ENCODE measurements at places on chromosomes 13 and 19.
A peak's percentile ranks its signal among the peaks of the same experiment; 100 is the strongest.

GRCh38 chr19:5023128-5023571, 54.2 kb downstream of the KDM4B start:
- DNase-seq, result no peak

GRCh38 chr13:38618336-38618735, 68.5 kb upstream of the FREM2 start:
- no peak for DNase-seq

DNA sequence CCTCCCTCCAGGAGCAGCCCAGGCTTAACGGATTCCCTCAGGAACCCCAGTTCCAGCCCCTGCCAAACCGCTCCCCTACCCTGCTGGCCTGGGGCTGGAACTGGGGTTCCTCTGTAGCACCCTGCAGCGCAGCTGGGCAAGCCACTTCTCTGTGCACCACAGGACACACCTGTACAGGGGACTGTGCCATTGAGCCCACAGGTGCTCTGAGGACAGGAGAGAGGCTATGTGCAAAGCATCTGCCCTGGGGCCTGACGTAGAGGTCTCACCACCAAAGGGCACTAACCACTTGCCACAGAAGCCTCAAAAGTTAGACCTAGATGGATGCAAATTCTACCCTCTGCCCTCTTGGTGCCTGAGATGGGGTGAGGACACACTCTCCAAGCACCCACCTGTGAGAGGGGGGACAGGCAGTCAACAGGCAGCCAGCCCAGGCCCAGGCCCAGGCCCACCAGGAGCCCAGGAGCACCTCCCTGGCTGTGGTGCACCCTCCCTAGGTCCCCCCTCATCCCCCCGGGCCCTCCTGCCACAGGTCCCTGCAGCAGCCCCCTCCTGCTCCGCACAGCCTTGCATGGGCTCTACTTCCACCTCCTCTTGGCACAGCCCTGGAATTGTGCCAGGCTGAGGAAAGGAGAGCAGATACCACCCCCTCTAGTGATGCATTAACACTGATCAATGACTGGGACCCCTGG, 27.6 kb upstream of the SLC35E1 start:
- no peak for DNase-seq

DNA sequence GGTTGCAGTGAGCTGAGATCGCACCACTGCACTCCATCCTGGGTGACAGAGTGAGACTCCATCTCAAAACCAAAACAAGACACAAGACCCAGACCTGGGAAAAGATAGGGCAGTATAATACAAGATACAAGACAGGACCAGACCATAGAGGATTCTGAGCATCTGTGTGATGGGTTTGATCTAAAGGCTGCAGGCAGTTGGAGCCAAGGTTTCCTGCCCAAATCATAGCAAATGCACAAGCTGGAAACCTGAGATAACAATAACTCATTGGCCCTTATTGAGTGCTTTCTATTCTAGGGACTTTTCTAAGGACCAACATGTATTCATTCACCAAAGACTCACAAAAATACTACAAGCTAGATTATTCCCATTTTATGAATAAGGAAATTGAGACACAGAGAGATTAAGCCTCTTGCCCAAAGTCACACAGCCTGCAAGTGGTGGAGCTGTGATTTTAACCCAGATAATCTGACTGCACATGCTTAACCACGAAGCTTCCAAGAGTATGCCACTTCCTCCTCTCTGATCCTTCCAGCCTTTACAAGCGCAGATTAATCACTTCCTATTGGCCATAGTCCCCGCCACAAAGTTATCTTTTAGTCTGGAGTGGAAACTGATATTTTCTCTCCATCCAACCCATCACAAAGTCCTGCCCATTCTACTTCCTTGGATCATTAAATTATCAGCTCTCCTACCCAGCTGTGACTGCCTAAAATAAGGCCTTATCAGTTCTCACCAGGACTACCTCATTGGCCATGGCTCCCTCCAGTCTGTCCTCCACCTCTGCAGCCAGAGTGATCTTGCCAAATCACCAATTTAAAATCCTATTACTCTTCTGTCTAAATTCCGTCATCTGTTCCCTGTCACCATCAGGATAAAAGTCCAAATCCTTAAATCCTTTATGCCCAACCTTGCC, 147.2 kb downstream of the FLT1 start:
- DNase-seq, result no peak

GRCh38 chr19:4360081-4360569, 16.8 kb downstream of the MPND start:
- DNase-seq, result no peak

- DNase-seq, result no peak
These were observed 61.4 kb upstream of the URI1 start for GRCh38 chr19:29880498-29881081.

DNA sequence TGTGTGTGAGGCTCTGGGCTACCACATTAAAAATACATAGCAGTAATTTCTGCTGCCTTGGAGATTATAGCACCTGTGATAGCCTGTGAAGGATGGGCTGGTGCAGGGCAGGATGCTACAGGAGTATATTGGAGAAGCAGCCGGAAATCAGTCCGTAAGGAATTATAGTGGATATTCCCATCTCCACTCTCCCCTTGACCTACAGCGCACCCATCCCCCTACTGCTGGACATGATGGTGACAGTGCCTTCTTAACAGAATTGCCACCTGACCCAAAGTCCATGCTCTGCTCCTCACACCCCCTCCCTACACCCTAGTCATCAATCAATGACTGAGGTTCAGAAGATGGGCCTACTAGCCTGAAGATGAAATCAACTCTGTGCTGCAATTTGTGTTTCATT, 376.0 kb downstream of the GPC5 start:
- no peak for DNase-seq

- DNase-seq, result peak; percentile 56
These were observed 37.9 kb downstream of the MBNL2 start for GRCh38 chr13:97259798-97260714.

- DNase-seq, result no peak
These were observed 41.9 kb upstream of the POSTN start for GRCh38 chr13:37640499-37640898.

- no peak for DNase-seq
These were observed 44.9 kb downstream of the BICRA start for GRCh38 chr19:47653856-47654255.

- DNase-seq, result no peak
These were observed 39.3 kb downstream of the BRD4 start for GRCh38 chr19:15292847-15293582.

GRCh38 chr13:29472332-29472961, 123.0 kb downstream of the SLC7A1 start:
- peak; percentile 50 for DNase-seq

GRCh38 chr19:45834970-45835369, 19.9 kb upstream of the RSPH6A start:
- DNase-seq, result no peak

- DNase-seq, result no peak
These were observed 29.1 kb downstream of the MYO9B start for GRCh38 chr19:17104679-17105078.

DNA sequence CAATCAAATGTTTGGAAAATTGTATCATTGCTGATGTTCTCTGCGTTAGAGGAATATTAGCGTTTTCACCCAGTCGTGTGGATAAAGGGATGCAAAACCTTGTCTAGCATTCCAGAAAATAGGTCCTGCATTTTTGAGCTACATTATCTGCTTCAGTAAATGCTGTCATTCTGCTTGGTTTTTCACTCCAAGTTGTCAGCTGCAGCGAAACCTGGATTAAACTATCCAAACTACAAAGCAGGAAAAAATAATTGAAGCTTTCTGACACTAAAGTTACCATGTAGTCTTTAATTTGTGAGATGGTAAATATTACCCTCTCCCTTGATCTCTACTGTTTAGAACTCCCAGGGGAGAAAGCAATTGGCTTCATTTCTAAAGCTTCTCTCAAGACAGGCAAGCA, 1795.5 kb upstream of the PRR20A start:
- no peak for DNase-seq

DNA sequence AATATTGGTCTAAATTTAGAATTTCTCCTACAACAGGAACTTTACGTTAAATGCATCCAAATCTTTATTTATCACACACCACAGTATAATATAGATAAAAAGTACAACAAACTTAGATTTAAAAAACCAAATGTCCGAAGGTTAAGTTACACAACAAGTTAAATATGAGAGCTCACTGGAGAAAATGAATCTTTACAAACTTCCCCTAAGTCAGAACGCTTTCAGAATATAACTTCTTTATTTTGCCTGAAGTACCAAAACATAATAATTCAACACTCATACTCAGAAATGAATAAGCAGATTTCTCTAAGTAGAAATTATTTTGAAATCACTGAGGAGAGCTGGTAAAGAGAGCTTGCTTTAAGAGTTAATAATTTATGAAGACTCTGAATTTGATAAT, 33.8 kb downstream of the TSC22D1 start:
- DNase-seq, result no peak

DNA sequence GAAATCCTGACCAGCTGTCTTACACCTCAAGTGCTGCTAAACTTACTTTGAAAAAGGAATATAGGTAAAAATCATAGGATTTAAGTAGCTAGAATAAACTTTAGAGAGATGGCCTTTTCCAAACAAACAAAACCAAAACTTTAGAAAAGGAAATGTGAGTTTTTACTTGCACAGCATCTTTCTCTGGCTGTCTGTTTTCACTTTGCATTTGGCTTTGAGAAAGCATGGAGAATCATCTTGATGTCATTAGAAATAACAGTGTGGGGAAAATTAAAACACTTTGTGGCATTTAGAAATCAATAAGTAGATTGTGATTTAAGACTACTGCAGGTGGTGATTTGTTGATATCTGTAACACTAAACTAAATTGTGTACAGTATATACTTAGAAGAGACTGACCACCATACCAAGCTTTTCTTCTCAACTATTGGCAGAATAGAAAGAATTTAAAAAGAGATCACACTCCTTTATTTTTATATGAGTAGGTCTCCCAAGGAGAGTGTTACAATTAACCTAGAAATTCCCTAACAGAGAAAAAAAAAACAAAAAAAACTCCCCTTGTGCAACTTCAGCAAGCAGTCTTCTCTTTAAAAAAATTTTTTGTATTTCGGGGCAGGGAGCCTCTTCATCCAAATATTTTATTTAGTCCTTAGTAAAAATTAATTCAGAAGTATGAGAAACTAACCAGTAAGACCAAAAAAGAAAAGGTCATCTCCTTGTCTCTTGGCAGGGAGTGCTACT, 6.1 kb downstream of the WDFY2 start:
- no peak for DNase-seq

GRCh38 chr19:10797541-10798256, 38.3 kb downstream of the TMED1 start:
- no peak for DNase-seq

DNA sequence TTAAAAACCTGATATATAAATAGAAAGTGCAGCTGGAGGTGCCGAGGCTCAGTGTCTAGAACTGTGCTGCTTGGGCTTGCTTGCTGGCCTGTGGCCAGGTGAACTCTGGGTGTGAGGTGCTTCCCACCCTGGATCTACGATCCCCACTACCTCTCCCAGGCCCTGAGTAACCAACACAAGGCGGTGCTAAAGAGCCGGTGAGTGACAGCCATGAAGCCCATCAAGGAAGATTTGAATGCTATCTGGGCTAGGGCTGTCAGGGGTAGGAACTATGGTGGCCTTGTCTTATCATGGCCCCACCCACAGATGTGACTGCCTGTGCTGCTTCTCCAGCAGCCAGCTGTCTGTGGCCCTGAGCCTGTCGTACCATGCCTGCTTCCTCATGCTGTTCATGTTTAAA, 25.6 kb upstream of the ZNF91 start:
- DNase-seq, result no peak

DNA sequence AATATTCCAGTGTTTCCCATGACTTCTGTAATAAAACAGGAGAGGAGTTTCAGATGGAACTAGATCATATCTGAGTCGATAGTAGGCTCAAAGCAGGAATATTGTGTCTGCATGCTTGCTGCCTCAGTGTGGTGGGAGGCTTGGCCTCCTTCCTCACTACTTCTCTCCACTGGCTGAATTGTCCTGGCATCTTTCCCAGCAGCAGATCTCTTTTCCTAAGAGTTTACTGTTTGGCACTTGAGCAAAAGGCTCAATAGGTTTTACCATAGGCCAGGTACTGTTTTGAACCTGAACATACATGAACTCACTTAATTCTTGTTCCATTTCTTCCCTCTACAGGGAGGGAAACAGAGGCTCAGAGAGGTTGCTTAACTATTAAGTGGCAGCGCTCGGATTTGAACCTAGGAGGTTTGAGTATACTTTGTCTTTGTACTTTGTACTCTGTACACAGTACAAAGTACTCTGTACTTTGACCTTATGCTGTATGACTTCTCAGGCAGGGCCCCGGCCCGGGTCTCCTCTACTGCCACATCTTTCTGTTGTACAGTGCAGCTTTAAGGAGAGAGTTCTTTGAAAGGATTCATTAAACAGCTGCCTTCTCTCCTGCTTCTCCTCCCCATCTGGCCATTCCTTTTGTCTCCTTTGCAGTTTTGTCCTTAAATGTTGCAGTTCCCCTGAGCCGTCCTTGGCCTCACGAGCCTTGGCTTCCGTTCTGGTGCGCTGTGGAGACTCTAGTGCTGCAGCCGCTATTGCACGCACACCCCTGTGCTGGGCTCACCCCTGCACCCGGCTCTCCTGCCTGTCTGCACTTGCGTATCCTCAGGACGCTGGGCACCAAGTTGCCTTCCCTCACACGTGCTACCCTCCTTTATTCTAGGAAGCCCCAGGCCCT, 8.1 kb downstream of the B3GLCT start:
- DNase-seq, result no peak

- no peak for DNase-seq
These were observed 323.7 kb downstream of the MTUS2 start for GRCh38 chr13:29143847-29144246.

GRCh38 chr13:98353750-98354149, 176.7 kb upstream of the RNF113B start:
- no peak for DNase-seq

DNA sequence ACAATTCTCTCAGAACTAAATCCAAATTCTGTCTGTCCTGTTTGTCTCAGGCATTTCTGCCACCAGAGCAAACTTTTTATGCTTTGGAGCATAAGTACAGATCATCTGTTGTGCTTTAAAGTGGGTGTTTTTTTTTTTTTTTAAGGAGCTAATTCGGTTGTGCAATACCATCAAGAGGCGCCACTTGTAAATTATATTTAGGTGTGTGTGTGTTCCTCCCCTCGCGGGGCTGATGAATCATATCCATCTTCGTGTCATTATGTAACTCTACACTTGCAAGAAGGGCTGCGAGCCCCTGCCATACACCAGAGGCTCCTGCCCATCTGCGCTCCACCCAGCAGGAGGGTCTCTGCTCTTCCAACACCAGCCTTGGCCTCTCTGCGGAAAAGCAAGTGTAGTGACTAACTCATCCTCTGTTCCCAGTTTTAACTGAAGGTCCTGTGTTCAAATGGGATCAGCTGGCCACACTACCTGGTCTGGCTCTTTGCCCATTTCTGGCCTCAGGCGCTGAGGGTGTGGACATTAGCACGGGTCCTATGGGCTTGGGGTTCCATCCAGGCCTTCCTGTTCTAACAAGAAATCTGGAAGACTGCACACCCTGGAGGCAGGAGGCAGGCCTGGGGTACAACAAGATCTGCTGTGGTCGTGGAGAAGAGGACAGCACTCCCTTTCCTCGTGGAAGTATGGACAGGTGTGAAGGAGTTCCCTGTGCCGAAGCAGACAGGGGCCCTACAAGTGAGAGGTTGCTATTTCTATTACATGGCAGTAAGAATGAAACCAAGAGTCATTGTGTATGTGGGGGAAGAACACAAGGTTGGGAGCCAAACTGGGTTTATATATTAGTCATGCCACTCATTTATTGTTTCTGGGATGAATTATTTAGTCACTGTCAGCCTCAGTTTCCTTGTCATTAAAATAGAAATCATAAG, 96.1 kb upstream of the MBNL2 start:
- DNase-seq, result peak; percentile 42
